Activated naive CD4-positive, alpha-beta T cell treated with Interleukin-2 at 50 U/mL for 16 hours (primary cell): ENCODE measurements at places on chromosomes 6 and 20.

- no peak for DNase-seq
These were observed 52.8 kb downstream of the MAP3K5 start for GRCh38 chr6:136739501-136739900.

DNA sequence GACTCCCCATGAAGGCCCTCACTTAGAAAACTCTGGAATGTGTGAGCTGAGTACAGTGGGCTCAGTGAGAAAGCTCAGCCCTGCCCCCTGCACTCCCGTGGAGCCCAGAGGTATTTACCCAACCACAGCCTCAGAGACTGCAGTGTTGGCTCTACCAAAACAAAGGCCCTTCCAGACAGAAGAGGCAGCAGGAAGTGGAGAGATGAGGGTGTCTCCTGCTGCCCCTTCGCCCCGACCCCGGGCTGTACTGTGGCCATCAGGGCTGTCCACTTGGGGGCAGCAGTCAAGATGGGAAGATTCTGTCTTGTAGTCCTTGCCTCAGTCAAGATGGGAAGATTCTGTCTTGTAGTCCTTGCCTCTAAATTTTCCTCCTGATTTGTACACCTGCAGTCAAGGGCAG lies 341.3 kb downstream of the TAF4 start:
- no peak for DNase-seq

- DNase-seq = no peak
These were observed 31.2 kb upstream of the MAPK13 start for GRCh38 chr6:36098920-36099647.

GRCh38 chr20:48759631-48760245 lies 68.1 kb downstream of the PREX1 start:
- no peak for DNase-seq

DNA sequence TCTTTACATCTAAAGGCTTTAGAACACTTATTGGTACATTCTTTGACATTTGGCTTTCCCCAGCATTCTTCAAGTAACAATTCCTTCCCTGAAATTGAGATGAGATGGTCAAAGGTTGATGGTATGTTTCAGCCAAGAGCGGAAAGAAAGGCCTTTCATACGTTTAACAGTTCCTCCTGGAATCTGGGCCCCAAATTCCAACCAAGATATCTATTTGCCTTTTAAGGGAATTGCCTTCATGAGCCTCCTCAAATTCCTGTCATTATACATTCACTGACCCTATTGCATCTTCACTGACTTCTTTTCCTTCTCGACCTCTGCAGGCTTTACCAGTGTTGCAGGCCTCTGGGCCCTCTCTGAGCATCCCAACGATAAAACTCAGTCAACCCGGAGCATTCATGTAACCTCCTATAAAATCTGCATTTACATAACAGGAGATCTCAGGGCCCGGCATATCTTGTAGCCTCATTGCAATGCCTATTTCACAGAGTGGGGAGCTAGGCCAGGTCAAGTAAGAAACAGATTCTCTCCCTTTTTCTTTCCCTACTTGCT lies 18.3 kb upstream of the WFDC9 start:
- no peak for DNase-seq

DNA sequence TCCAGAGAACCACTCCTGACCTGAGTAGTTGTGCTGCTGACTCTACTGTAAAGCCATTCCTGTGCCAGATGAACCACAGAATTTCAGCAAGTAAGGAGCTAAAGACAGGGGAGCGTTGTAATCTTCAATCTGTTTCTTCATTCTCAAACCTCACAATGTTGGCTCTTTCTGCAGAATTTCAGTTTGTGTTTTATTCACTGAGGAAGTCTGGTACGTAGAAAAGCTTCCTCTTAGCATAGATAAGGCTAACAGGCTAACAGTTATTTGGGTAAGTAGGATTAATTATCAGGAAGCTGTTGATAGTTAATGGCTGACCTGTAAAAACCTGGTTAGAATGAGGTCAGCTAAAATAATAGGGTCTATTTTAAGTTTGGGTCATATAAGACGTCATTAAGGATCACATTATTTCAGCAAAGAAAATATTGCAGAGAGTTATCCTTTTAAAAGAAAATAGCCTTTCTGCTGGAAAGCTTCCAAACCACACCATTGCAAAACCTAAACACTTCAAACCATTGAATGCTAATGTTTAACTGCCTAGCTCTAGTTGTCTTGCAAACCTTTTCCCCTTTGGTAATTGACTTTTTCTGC lies 14.1 kb upstream of the TENT5A start:
- DNase-seq = no peak
